CD4-positive, alpha-beta T cell treated with Interleukin-6 at 100 ng/mL for 8 hours (primary cell): ENCODE measurements at places on chromosomes 3 and 15.

GRCh38 chr15:79562403-79562815 lies 130.3 kb downstream of the MINAR1 start:
- DNase-seq: no peak

- no peak for DNase-seq
These were observed 441.4 kb downstream of the GABRG3 start for GRCh38 chr15:27412415-27412814.

DNA sequence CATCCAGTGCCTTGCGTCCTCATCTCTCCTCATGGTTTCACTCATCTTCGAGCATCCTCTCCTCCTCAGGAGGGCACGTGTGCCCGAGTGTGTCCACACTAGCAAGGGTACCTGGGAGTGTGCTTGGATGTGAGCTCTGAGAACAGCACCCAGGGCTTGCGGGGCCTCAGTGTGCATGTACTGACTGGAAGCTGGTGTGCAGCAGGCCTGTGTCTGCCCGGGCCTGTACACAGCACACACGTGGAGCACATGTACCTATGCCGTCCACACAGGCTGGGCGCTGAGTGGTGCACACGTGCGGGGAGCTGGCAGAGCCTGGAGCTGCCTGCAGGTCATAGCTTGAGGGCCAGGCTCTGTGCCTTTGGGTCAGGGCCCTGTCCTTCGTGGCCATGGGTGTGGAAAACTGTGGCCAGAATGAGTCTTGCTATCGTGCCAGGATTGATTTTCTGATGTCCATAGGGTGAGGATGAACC lies 34.9 kb downstream of the TSPAN3 start:
- no peak for DNase-seq

DNA sequence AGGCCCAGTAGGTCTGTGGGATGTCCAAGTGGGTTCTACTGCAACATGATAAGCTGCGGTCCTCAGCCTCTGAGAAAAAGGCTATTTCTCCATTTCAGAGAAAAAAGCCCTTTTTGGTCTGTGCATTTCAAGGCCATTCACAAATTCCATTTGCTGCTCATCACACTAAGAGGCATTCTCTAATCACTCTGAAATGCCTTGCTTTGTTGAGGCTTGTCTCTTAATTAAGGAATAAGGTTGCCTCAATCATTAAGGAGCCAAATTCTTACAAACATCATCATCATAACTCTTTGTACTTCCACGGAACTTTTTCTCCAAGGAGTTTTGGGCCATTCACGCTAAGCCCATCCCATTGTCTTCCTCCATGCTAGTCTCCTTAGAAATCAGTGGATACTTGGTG lies 74.4 kb downstream of the BOC start:
- no peak for DNase-seq

DNA sequence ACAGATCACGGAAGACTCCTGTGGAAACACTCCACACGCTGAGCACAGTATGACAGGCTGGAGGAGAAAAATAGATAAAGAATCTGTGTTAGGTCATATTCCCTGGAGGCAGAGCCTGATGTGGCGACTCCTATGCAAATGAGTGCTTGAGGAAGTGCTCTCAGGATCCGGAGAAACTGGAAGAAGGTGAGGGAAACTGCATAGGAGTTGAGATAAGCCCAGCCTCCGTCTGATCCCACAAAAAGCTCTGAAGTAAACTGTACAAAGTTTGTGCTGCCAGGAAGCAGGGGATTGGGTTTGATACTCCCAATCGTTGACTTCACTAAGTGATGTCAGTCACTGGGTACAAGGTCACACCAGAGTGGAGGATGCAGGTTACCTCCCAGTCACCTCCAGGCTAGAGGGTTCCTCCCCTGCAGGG lies 33.4 kb downstream of the OSBPL10 start:
- DNase-seq: no peak

DNA sequence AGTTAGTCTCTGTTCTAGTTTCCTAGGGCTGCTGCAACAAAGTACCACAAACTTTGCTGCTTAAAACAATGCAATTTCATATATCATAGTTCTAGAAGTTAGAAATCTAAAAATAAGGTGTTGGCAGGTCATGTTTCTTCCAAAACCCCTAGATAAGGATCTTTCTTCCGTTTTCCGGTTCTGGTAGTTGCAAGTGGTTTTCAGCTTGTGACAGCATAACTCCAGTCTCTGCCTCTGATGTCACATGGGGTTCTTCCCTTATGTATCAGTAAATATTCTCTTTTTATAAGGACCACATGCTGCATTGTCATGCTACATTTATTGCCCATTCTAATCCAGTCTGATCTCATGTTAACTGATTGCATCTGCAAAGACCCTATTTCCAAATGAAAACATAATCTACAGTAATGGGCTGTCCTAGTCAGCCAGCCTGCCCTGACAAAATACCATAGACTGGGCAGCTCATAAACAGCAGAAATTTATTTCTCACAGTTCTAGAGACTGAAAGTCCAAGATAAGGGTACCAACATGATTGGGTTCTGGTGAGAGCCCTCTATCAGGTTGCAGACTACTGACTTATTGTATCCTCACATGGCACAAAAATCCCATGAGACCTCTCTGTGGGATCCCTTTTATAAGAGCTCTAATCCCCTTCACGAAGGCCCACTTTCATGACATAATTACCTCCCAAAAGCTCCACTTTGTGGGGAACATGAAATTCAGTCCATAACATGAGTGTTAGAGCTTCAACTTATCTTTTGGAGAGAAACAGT lies 642.0 kb upstream of the NAALADL2 start:
- DNase-seq: no peak
